Endothelial cell (in vitro differentiated cells): ENCODE measurements at places on chromosomes 4 and X.
A peak's percentile ranks its signal among the peaks of the same experiment; 100 is the strongest.

DNA sequence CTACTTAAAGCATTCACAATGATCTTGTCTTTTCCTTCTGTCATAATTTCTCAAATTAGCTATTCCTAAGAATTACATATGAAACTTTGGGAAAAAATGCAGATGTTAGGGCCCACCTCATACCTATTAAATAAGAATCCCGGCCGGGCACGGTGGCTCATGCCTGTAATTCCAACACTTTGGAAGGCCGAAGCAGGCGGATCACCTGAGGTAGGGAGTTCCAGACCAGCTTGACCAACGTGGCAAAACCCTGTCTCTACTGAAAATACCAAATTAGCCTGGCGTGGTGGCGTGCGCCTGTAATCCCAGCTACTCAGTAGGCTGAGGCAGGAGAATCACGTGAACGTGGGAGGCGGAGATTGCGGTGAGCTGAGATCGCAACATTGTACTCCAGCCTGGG lies 158.4 kb upstream of the TLL1 start:
- DNase-seq = no peak

DNA sequence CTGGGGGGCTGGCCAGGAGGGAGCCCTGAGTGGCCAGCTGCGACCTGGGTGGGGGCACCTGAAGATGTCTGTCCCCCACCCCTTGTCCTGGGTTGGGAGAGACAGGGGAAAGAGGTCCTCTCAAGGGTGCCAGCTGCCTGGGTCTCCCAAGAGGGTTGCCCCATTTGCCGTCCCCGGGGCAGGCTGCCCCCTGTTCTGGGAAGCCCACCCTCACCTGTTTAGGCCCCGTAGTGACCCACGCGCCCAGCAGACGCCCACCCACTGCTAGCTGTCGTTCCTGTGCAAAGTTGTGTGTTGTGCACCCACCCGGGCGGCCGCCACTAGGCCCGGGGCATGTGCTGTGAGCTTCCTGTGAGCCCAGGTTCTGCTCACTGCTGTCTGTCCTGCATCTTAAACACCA lies 25.5 kb upstream of the PNMA3 start:
- no peak for DNase-seq

DNA sequence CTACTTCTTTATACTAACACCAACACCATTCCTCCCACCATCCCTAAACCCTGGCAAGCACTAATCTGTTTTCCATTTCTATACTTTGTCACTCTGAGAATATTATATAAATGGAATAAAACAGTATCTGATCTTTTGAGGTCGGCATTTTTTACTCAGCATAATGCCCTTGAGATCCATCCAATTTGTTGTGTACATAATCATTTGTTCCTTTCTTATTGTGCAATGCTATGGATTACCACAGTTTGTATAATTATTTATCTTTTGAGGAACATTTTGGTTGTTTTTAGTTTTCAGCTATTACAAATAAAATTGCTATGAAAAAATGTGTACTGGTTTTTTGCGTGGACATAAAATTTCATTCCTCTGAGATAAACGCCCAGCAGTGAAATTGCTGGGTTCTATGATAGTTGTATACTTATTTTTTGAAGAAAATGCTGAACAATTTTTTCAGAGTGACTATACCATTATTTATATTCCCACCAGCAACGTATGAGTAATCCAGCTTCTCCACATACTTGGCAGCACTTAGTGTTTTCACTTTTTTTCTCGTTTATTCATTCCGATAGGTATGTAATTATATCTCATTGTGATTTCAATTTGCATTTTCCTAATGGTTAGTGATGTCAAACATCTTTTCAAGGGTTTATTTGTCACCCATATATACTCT lies 154.3 kb upstream of the DCAF8L1 start:
- DNase-seq = no peak

GRCh38 chr4:182280436-182281111 lies 37.4 kb downstream of the TENM3 start:
- no peak for DNase-seq

GRCh38 chr4:60847614-60848013 lies 352.5 kb upstream of the ADGRL3 start:
- no peak for DNase-seq

DNA sequence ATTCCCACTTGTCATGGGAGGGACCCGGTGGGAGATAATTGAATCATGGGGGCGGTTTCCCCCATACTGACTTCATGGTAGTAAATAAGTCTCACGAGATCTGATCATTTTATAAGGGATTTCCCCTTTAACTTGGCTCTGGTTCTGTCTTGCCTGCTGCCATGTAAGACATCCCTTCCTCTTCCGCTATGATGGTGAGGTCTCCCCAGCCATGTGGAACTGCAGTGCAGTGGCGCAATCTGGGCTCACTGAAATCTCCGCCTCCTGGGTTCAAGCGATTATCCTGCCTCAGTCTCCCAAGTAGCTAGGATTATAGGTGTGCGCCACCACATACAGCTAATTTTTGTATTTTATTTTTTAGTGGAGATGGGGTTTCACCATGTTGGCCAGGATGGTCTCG lies 2.9 kb downstream of the HPGDS start:
- no peak for DNase-seq

- DNase-seq = no peak
Observed at GRCh38 chr4:61374447-61374891, 174.3 kb downstream of the ADGRL3 start.

DNA sequence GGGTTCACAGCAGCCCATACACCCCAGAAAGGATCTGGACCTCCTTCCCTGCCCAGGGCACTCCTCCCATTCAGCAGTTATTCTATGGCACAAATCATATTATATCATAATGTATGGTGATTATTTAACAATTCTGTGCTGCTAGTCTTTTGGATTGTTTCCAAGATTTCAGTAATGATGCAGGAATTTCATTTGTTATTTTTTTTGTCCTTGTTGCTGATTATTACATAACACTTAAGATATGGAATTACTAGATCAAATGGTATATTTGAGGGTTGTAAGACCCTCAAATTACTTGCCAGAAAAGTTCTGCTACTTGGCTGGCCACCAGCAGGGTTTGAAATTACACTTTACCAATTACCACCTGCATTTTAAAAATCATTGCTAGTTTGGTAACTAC lies 36.4 kb downstream of the QDPR start:
- no peak for DNase-seq

DNA sequence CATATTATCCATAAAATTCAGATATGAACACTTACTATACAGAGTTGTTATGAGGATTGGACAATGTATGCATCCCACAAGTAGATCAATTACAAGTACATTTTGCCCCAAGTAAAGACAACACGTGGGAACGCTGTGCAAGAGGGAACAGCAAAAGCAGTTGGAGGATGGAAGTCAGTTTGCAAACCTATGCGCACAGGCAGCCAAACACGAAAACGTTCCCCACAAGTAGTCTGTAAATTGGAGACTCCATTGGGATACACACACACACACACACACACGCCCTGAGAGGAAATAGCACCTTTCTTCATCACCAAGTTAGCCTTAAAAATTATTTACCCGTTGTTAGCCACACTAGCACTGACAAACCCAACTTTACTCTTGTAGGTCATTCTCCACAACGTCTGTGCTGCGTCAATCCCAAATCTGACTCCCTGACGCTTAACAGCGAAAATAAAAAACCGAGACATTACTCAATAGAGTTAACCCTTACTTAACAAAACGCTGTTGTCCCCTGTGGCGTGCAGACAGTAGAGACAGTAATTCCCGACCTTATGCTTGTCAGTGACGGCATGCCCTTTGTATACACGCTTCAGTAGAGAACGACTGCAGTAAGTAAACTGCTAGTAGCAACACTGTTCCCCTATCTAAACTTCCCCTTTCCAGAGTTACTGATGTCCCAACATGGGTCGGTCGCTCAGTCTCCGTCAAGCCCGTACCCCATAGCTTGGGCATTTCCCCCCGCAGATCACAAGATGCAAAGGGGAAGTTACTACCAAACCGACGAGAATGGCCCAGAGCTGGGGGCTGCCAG lies 730 bp downstream of the MANBA start:
- DNase-seq = no peak

- no peak for DNase-seq
Observed at GRCh38 chrX:52437212-52437611, 58.4 kb upstream of the XAGE1A start.

DNA sequence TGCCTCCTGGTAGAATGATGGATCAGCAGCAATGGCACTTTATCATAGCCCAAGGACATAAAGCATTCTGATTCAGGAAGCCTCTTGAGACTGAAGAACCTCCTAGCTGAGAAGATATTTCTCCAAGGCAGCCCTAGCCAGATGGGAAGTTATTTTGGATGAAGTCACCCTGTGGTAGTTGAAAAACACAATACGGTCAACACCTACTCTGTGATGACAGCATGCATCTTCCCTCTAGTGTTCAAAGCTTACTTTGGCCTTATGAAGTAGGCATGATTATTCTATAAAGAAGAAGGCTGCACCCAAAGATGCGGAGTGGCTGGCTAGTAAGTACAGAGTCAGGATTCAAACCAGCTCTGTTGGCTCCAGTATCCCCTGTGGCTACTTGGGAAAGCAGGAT lies 47.9 kb downstream of the TLR10 start:
- no peak for DNase-seq

GRCh38 chr4:24489870-24490269 lies 94.5 kb downstream of the DHX15 start:
- no peak for DNase-seq

DNA sequence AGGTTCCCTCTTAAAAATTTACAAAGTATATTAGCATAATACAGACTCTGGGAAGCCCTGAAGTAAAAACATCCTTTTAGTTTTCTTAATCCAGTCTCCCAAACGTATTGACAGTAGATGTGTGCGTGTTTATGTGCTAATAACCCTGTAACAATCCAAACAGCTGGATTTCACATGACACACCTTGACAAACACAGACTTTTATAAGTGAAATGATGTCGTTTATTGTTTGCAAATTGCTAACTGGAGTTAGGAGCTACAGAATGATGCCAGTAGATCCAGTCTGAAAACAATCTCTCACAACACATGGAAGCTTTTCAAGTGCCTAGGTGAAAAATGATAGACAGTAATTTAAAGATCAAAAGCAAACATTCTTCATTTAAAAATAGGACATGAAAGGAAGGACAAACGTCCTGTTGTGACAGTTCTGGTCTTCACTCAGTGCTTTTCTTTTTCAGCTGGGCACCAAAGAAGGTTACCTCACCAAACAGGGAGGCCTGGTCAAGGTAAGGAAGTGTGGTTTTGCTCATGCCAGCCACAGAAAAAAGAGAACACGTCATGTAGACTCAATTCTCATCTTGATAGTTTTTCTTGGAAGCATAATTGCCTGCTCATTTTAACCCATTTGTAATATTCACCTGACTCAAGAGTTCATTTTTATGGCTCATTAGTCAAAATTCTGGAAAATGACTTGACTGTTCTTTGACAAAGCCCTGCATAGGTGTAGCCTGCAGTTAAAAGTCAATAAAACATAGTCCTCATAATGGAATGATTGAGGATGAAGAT lies 32.9 kb downstream of the LAMTOR3 start:
- DNase-seq = no peak

DNA sequence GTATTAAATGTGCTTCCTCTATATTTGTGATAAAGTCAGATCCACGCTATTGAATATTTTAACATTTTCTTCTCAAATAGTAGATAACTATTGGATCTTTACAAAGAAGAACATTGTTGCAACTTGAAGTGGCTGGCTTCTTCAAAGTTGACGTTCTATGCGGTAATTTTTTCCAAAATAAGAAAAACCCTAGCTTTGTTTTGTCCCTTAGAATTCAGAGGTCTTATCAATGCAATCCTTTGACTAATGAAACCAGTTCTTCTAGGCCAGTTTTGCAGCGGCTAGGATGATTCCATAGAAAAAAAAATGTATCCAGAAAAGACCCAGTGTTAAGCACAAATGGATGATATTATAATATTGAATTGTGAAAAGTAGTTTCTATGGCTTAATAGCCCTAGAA lies 89.6 kb downstream of the ANTXR2 start:
- DNase-seq = no peak

DNA sequence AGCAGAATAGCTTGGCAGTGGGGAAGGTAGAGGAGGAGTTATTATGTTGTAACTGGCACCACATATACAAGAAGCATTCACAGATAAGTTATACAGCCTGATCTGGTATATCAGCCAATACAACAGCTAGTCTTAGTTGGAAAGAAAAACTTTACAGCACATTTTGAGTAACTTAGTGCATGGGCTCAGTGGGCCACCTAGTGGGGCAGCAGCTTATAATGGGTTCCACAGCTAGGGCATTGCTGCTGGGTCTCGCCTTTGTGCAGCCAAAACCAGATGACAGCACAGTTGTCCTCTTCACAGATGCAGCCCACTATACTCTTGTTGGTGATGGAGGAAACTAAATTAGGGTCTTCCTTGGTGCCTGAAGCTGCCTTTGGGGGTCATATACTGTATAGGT lies 448.1 kb upstream of the RASGEF1B start:
- peak; percentile 10 for DNase-seq
